ENCODE measurements at places on chromosomes 3 and 15.

DNA sequence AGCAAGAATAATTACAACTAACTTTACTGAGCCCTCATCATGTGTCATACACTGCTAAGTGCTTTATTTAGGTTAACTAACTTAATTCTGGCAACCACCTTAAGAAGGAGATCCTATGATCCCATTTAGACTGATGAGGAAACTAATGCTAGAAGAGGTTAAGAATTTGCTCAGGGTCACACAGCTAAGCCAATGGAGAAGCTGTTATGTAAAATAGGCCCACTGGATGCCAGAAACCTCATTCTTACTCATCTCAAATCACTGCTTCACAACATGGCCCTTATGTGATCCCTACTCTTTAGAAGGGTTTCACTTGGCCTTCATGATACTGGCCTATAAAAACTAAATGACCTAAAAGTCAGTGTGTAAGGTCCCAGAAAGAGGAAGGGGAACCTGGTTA lies 41.2 kb downstream of the IMPG2 start:
- no peak for DNase-seq

DNA sequence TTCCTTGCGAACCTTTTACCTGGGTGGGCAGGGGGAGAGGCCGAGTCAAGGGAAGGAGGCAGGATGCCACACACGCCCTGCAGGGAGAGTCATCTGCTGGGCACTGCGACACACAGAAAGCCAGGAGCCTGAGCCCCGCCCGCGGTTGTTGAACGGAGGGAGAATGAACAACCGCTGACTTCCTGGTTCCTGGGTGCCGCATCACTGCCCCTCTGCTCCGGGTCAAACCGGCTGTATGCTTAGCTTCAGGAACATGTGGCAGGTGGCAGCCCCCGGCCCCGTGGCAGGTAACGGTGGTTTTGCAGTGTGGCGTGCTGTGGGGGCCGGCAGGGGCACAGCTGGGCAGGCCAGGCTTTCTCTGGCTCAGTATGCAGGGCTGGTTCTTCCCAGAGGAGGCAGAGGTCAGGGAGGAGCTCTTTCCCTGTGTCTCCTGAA lies 33.4 kb downstream of the APBA2 start:
- DNase-seq: no peak

DNA sequence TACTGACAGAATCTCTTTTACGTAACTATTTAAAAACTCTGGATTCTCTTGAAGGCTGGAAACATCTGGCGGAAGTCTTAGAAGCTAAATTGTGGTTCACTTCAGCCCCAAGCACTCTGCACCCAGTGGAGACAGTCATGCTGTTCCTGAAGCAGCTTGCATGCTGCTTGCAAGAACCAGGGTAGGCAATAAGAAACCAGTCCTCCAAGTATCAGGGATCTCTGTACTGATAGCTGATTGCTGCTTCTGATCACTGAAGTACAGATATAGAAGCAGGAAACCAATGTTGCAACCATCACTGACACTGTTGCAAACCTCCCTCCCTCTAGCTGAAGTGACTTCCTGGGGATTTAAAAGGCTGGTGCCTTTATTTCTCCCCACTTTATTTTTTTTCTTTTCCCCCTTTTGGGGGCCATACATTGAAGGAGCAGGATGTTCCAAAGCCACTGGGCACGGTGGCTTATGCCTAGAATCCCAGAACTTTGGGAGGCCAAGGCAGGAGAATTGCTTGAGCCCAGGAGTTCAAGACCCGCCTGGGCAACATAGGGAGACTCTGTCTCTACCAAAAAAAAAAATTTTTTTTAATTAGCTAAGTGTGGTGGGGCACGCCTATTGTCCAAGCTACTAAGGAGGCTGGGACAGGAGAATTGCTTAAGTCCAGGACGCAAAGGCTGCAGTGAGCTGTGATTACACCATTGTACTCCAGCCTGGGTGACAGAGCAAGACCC lies 15.3 kb downstream of the SPCS1 start:
- no peak for DNase-seq

DNA sequence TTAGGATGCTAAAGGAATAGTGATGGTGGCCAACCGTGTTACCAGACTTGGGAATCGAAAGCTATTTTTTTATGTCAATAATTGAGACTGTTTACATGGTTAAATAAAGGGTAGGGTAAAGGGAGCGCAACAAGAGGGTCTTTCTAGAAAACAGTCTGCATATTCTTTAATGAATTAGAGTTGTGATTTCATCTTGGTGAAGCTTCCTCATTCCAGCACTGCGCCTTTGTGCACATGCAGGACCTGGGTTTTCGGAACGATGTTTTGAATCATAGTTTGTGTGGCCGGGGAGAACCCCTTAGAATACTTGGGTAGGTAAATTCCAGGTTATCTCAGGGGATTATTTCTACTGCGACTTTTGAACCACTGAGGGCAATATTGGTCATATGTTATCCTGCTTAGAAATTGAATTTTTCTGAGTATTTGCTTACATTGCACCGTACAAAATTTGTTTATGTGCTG lies 1.3 kb downstream of the PIK3CA start:
- DNase-seq: no peak

GRCh38 chr15:29442532-29442931 lies 172.9 kb upstream of the NSMCE3 start:
- no peak for DNase-seq

DNA sequence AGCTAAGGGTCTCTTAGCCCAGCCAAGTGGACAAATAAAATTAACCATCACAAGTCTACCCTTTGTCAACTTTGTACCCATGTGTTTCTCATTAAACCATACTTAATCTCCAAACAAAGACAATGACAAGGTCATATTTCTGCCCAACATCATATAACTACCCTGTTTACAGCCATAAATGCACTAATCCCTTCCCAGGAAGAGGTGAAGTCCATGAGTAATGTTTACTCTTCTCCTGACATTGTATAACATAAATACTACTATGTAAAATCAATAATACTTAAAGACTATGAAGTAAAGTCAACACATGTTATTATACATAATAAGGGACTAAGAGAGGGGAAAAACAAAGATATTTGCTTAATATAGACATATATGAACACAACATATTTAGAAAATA lies 38.5 kb upstream of the FAN1 start:
- DNase-seq: no peak

DNA sequence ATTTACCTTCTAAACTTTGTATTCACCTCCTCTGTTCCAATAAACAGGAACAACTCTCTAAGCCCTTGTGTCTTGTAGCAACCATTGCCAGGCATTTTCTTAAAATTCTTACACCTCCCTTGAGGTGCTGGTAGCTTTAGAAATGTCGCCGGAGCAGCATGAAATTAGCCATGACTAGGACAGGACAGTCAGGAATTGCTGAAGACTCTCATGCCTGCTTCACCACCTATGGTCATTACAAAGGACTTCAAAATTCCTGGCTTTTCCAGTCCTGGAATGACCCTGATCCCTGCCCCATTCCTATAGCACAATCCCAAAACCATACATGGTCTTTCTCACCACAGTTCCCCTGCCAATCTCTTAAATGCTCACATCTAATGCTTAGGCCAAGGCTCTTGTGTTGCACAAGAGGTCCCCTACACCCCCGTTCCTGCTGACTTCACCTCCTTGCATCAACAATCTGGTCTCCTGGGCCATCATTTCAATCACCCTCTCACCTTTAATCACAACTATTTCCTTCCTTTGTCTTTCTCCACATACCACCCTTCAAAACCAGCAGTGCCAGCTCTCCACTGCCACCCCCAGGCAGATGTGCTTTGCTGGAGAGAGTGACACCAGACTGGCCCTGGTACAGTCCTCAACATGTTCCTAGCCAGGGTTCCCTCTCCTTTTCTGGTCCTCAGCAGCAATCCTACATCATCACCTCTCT lies 113.2 kb upstream of the TJP1 start:
- DNase-seq: no peak

DNA sequence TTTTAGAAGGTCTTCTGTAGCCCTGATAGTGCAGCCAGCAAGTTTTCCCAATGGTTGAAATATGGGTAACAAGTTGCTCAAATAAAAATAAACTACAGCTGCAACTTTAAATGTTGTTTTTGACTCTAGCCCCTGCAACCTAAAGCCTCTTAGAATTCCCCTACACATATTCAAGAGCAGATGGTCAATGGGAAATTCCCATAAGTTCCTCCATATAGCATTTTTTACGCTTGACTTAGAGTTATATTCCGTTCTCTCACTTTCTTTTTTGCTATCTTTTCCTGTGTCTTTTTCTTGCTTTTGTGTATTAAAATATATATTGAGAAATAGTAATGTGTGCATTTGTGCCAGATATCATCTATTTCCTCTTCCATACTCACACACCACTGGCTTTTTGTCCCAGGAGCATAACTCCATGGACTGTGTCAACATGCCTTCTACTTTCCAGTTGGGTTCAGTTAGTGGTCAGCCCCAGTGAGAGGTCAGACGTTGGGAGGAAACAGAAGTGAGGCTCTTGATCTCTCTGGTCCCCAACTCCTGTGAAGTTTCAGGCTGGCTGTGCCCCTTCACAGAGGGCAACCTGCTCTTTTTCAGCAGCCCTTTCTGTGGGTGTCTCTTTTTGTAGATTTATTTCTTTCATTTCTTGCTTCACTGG lies 63.3 kb upstream of the TP63 start:
- no peak for DNase-seq

- DNase-seq: peak; percentile 32
Observed at GRCh38 chr15:70376929-70377691, 279.4 kb upstream of the TLE3 start.

DNA sequence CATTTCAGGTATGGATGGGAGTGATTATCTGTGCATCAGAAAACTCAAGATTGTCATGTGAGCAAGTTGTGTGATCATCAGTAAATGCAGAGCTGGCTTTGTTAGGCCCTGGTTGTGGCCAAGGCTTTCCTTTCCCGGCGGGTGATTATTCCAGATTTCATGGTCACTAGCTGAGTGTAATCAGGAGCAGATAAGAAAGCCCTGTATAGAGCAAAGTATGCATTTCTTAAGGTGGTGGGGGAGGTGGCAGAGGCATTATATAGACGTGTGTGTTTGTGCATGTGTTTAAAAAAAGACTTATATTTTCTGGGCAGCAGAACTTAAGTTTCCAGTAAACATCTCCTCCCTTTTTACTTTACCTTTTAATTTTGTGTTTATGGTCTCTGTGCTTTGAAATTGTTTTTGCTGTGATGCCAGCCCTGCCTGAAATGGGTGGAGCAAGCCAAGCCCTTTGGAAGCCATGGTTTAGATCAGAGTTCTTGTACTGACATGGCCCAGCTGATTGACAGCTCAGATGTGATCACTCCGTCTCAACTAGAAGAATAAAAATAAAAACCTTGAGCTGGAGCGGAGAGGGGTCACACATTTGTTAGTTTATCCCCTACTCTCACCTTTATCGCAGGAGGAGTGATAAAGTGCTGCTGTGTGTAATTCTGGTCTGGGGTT lies 22.2 kb downstream of the SMAD3 start:
- DNase-seq: no peak

DNA sequence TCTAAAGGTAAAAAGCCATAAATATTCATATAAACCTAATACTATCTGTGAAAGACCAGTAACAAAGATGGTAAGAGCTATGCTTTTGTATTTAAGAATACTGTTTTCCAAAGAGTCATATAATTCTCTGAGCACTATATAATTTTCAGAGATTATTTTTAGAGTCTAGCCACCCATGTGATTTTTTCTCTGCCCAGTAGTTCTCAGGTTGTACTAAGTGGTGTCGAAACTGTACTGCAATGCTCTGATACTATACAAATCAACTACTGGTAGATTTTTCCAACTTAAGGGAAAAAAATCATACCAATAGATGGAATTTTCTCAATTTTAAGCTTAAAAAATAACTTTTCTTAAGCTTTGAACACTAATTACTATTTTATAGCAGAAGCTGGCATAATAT lies 104.8 kb downstream of the MYO5A start:
- DNase-seq: no peak

DNA sequence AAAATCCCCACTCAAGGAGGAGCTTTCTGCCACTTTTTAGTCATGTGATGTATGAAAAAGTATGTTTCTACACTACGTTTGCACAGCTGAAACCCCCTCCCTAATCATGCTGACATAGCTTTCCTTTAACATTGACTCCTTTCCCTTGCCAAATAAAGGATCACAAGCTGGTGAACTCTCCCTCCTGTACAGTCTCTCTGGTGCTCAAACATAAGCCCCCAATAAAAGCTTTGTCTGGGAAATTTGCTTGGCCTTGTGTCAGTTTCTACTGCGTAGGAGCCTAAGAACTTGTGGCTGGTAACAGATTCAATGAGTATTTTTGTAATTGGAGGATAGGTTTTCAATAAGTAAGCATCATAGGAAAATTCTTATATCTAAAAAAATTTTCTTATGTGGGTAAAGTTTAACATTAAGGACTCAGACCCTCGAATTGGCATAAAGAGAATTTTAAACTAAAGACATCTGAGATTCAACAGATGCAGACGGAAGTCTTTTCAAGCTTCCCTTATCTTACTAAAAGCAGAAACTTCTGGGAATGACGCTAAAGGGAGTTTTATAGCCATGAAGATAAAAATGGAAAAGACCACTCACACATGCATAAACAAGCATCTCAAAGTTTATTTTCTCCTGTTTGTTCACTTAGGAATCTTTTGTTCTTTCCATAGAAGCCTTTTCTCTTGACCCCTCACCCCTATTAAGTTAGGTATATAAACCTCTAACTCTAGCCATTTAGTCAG lies 44.1 kb upstream of the P2RY1 start:
- no peak for DNase-seq

GRCh38 chr3:70393881-70394612 lies 81.6 kb upstream of the MDFIC2 start:
- DNase-seq: no peak

- no peak for DNase-seq
Observed at GRCh38 chr3:108441071-108441507, 69.3 kb downstream of the MYH15 start.

DNA sequence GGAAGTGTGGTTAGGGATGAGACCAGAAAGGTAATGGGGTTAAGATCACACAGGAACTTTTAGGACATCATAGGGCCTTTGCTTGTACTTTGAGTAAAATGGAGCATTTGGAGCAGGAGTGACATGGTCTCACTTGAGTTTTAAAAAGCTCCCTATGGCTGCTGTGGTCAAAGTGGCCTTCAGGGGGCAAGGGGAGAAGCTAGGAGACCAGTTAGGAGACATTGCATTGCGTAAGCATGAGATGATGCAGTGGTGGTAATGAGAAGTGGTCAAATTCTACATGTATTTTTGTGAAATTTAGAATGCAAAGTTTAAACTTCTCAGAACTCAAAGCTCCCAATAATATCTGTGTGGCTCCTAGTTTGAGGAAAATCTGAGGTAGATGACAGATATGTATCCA lies 27.9 kb downstream of the MED12L start:
- DNase-seq: no peak

GRCh38 chr3:107973152-107973551 lies 117.7 kb downstream of the CD47 start:
- no peak for DNase-seq

DNA sequence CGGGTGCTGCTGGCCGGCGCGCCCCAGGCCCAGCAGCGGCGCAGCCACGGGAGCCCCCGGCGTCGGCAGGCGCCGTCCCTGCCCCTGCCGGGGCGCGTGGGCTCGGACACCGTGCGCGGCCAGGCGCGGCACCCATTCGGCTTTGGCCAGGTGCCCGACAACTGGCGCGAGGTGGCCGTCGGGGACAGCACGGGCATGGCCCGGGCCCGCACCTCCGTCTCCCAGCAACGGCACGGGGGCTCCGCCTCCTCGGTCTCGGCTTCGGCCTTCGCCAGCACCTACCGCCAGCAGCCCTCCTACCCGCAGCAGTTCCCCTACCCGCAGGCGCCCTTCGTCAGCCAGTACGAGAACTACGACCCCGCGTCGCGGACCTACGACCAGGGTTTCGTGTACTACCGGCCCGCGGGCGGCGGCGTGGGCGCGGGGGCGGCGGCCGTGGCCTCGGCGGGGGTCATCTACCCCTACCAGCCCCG lies 777 bp downstream of the LOXL1 start:
- peak; percentile 10 for DNase-seq

Data from NCI-H1105 (cell line).